ENCODE measurements at places on chromosomes 4 and X.

DNA sequence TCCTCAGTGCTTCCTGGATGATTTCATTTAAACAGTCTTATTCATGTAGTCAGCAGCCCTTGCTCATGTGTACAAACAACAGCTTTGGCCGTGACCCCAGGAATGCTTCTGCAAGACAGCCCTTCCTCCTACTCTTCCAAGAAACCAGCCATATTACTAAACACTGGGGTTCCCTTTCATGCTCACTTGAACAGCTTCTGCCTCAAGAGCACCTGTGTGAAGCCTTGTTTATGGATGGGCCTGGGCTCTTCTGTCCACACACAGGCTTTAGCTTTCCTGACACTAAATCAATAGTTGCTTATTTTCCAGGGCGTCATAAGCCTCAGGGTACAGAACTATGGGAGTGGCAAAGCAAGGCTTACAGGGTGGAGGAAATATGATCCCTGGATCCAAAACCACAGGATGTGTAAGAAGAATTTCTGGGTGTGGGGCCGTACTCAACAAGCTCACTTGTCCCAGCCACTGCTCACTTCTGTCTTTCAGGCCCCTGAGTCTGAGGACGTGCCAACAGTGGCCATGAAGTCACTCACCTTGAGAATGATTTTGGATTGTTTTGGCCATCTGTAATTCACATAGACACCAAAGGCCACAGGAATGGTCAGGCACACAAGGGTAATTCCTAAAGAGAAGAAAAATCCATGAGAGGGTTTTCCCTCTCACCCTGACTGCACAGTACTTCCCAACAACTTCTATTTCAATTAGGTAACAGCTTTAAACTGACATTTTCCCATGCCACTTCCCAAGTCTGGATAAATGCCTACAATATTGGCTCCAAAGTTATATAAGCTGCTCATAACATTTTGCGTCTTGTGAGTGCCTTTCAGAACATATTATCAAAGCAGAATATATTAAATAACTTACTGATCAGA, 17.7 kb downstream of the SLC10A6 start:
- no peak for DNase-seq

DNA sequence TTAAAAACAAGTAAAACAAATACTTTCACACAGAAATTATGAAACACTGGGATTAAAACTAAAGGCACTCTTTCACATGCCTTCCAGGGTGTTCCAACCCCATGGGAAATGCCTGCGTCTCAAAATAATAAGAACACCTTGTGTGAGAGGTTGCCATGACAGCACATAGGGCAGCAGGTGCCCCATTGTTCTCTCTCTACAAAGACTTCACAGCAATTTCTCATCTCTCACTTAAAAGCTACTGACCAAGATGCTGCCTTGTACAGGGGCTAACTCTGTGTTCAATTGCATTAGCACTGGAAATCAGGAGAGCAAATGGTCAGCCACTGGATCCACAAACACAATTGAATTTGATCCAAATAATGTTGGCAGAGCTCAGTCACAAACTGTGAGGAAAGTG, 102.5 kb upstream of the GALNTL6 start:
- DNase-seq, result no peak

DNA sequence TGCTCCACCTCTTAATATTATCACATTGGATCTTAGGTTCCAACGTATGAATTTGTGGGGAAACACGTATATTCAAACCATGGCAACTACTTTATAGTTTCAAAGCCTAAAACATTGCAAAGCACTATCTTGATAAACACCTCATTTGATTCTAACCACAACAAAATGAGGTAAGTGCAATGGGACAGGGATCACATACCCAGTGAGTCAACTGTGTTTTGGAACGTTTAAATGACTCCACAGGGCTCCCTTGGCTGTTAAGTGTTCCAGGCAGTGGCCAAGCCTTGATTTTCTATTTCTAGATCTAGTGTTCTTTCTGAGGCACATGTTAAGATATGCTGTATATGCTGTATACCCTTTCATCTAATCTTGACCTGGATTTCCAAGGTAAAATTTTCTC, 54.5 kb upstream of the C1QTNF7 start:
- no peak for DNase-seq

DNA sequence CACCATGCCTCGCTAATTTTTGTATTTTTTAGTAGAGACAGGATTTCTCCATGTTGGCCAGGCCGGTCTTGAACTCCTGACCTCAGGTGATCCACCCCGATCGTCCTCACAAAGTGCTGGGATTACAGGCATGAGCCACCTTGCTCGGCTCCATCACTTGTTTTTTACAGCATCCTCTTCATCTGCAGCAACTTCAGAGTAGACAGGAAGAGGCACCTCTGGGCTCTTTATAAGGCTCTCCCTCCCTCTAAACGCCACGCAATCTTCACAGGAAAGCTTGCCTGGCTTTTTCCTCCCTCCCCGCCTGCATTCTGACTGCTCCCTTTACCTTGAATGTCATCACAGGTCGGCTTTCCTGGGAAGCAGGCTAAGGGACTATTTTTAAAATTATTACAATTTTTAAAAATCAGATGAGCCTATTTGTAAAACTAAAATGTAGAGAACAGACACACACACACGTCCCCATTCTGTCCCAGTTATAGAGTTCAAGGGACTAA, 111.5 kb upstream of the LDB2 start:
- DNase-seq, result no peak

- no peak for DNase-seq
Measured at GRCh38 chr4:67152976-67153375, 392.3 kb downstream of the CENPC start.

GRCh38 chr4:2906218-2906617, 57.0 kb downstream of the NOP14 start:
- no peak for DNase-seq

DNA sequence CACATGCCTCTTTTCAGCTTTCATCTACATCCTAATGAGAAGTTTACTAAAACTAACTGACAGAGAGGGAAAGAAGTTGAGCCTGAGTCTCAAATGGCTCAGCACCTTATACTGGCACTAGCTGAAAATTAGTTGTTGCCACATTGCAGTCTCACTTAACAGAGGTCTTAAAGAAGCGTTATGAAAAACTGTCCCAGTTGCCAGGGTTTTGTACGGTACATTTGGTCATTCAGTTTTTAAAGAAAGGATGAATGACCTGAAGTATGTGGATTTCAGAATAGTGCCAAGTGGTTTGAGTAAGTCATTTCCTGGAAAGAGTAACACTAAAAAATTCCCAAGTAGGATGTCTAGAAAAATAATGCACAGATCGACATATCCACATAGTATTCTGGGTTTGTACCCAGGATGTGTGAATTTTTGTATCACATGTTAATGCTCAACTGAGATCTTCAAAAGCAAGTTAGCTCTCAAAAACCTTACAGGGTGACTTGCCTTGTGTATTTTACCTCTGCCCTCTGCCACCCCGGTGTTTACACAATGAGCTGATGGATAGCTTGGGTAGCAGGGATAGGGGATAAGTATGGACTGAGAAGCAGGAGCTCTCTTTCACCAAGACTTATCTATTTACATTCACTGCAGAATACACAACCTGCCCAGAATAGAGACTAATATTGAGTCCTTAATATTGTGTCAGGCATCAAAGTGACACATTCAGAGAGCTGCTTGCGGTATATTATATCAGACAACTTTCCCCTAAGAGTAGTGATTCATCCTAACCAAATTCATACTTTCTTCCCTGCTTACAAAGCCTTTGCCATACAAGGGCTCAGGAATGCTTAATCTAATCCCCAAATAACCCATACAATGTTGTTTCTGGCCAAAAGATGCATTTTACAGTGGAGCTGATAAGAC, 1075.7 kb upstream of the PABPC4L start:
- no peak for DNase-seq

- no peak for DNase-seq
Measured at GRCh38 chr4:10687526-10687925, 3.0 kb upstream of the CLNK start.

DNA sequence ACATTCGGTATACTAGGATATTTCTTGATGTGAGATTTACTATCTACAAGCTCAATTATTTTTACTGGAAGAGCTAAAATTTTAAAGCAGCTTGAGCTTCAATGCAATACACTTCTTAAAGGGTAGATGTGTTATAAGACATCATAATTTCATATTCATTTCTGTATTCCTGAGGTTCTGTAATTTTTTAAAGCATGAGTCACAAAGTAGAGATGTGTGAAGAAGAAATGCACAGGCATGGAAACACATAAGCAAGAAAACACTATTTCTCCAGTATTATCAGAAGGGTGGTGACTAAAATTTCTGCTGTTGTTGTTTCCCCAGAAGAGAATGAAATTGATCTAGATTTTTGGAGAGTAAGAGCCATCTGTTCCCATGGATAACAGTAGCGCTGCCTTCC, 72.6 kb downstream of the INPP4B start:
- no peak for DNase-seq

DNA sequence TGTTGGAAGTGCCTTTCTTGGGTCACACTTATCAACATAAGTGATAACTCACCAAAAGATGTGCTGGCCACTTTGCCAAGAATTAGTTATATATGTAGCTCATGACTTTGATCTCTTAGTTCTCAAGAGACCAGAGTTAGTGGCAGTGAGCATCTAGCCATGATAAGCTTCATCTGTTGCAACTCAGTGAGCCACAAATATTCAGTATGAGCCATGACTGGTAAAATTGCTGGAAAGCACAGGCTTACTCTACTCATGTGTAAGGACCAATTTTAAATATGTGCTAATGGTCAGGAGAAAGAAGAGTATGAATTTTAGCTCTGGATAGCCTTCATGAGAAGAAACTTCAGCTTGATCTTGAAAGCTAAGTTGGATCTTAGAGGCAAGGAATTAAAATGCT, 59.4 kb upstream of the TLL1 start:
- DNase-seq, result no peak

GRCh38 chr4:146333187-146333894, 119.0 kb downstream of the REELD1 start:
- DNase-seq, result no peak

- DNase-seq, result no peak
Measured at GRCh38 chr4:3412257-3413020, 29.3 kb upstream of the HGFAC start.

DNA sequence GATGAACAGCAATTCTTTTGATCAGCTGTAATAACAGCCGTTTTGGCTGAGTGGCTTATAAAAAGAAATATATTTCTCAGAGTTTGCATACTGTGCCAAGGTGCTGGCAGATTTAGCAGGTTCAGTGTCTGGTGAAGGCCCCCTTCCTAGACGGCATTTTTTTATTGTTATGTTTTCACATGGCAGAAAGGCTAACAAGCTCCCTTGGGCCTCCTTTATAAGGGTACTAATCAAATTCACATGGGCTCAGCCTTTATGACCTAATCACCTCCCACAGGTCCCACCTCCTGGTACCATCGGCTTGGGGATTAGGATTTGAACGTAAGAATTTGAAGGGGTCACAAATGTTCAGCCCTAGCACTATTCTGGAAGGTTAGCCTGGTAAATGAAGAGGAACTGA, 431.9 kb downstream of the SPOCK3 start:
- DNase-seq, result no peak

- DNase-seq, result no peak
Measured at GRCh38 chr4:114132830-114133229, 153.4 kb upstream of the ARSJ start.

DNA sequence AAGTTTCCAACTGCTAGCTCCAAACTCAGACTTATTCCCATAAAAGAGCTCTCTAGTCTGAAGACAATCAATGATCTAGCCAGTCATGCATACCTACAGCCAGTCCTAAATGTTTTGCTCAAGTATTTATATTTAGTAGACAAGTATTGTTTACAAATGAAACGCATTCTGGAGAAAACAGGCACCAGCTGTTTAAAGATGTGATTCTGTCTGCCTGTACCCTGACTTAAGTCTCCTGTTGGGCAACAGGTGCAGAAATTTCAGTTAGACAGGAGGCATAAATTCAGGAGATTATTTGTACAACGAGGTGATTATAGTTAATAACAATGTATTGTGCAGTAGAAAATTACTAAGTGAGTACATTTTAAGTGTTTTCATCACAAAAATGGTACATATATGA, 28.9 kb downstream of the LNX1 start:
- peak; percentile 72 for DNase-seq

- DNase-seq, result peak; percentile 9
Measured at GRCh38 chr4:94533405-94534223, 81.9 kb downstream of the PDLIM5 start.

DNA sequence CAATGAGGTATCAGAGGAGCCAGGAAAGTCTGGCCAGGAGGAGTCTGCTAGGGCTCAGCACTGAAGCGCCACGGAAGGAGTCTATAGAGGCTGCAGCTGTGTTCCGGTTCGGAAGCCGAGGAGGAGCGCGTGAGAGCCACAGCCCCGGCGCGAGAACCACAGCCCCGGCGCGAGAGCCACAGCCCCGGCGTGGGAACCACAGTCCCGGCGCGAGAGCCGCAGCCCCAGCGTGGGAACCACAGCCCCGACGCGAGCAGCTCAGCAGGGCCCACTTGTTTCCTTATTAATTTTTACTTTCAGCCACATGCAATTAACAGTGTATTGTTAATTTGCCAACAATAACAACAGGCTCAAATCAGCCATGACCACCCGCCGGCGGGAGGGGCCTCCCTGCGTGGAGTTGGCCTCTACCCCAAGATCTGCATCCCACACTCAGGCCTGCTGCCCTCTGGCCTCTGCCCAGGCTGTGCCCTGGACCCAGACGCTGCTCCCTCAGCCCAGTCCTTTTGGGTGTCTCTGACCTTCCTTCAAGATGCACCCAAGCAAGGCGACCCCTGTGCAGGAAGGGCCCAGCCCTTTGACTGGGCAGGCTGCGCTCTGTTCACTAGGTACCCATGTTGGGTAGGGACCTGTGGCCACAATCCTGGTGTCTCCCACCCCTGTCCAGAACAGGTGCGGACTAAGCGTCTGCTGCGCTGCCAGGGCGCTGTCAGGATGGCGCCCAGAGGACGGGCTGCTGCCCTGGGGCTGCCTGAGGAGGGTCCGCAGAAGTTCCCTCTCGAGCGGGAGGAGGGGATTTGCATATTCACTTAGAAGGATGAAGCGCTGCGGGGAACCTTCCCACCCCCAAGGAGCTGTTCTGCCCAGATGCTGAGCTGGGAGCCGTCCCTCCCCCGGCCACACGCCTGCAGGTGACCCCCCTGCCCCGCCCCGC, 113.8 kb downstream of the ADRA2C start:
- DNase-seq, result no peak

GRCh38 chr4:71570492-71570891, 213.4 kb downstream of the GC start:
- DNase-seq, result no peak

DNA sequence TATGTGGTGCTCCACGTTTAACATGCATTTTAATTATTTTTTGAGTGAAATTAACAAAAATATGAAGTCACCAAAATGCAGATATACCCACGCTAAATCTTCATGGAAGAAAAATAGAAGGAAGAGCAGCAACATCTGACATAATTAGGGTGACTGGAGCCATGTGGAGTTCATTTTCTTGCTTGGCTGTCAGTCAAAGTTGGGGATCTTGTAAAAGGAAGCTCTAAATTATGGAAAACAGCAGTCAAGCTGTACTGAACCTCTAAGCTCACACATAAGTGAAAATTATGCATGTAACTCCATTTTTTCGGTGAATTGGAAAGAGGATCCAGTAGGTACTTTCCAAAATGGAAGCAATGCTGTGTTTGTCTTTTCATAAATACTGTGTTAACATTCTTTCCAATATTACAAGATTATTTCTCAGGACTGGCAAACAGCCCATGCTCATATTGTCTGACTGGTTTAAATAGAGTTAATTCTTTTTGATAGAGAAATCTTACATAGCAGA, 9.7 kb upstream of the PDGFC start:
- DNase-seq, result no peak

- peak; percentile 28 for DNase-seq
Measured at GRCh38 chr4:153222707-153223426, 18.6 kb downstream of the TRIM2 start.

GRCh38 chrX:100409610-100410590, at the start of gene PCDH19:
Gene PCDH19 (minus strand): TSS chrX:100410273. CDS start chrX:100408597, 1,676 bp downstream.
- peak; percentile 60 for DNase-seq
